Endothelial cell (in vitro differentiated cells): ENCODE measurements at places on chromosomes 6 and 20.
A peak's percentile ranks its signal among the peaks of the same experiment; 100 is the strongest.

DNA sequence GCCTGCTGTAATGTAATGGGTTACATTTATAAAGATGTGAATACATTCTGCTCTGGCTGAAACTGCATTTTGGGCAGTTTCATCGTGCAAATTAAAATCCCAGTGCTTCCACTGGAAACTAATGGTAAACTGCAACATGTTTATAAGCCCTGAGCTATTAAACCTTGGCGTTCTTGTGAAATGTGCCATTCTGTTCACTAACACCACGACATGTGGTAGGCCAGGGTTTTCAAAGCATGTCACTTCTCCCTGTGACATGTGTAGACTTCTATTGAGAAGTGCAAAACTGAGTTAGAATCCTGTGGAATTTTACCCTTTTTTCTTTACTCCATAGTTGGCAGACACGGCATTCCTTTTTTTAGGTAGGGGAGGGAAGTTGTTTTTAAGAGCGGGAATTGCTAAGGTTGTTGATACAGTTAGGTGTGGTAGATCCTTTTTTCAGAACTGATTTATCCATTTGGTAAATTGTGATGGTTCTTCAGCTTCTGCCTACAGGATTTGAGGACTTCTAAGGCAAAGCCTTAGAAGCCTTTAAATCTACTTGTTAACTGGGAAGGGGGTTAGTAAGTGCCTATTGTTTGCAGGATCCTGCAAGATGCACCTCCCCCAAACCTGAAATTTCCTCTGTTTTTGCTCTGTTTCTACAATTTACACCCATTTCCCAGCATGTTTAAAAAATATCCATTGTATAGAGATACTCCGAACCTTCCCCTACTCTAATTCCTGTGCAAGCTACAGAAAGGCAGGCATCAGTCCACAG, 4.2 kb downstream of the SASH1 start:
- no peak for DNase-seq
- peaks cover 12% of the 10 kb centered on the region for H3K27me3 ChIP-seq
- H3K27ac ChIP-seq: peak overlapping the region; percentile 96
- peaks cover 28% of the 10 kb centered on the region for H3K36me3 ChIP-seq

DNA sequence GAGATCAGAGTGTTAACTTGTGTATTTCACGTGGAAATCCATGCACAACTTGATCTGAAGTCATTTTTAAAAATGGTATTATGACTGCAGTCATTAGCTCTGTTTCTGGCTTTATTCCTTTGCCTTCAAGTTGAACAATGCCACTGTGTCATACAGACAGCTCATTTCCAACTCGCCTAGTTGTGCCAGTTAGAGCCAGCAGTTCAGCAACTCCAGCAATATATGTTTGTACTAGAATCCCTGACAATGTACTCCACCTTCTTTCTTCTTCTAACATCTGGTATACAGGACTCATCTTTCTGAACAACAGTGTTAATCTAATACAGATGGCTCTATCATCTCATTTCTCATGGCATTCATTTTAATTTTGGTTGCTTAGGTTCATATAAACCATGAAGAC, 418.3 kb upstream of the POU3F2 start:
- H3K27ac ChIP-seq: no peak overlapping the region
- H3K4me1 ChIP-seq: no peaks in the 10 kb centered on the region
- H3K36me3 ChIP-seq: no peaks in the 10 kb centered on the region
- no peaks in the 10 kb centered on the region for H3K27me3 ChIP-seq
- no peak overlapping the region for H3K4me3 ChIP-seq
- no peak for DNase-seq

DNA sequence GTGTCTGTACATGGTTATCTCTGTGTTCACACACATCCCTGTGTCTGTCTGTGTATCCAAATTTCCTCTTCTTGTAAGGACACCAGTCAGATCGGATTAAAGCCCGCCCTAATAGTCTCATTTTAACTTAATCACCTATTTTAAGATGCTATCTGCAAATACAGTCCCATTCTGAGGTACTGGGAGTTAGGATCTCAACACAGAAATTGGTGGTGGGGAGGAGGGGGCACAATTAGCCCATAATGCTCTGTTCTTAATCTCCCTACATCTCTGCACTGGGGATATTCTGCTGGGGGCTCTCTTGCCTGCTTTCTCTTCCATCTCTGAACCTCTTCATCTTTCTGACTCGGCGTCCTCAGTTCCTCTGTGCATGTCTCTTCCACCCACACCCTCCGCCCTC, 320.7 kb downstream of the CDC5L start:
- no peaks in the 10 kb centered on the region for H3K27me3 ChIP-seq
- no peak overlapping the region for H3K27ac ChIP-seq
- no peaks in the 10 kb centered on the region for H3K36me3 ChIP-seq
- no peak overlapping the region for H3K4me3 ChIP-seq
- no peaks in the 10 kb centered on the region for H3K4me1 ChIP-seq

- H3K27me3 ChIP-seq: no peaks in the 10 kb centered on the region
- no peaks in the 10 kb centered on the region for H3K4me1 ChIP-seq
- H3K27ac ChIP-seq: no peak overlapping the region
- DNase-seq: no peak
- H3K36me3 ChIP-seq: no peaks in the 10 kb centered on the region
- no peak overlapping the region for H3K4me3 ChIP-seq
These were observed 428.3 kb downstream of the ADGRB3 start for GRCh38 chr6:69063401-69063800.

GRCh38 chr6:153084393-153084792, 46.7 kb downstream of the RGS17 start:
- no peak for DNase-seq
- H3K27me3 ChIP-seq: peaks cover 1% of the 10 kb centered on the region
- no peaks in the 10 kb centered on the region for H3K36me3 ChIP-seq
- H3K4me3 ChIP-seq: no peak overlapping the region
